Activated CD8-positive, alpha-beta memory T cell treated with anti-CD3 and anti-CD28 coated beads for 4 hours (primary cell): ENCODE measurements at places on chromosomes 4 and X.

DNA sequence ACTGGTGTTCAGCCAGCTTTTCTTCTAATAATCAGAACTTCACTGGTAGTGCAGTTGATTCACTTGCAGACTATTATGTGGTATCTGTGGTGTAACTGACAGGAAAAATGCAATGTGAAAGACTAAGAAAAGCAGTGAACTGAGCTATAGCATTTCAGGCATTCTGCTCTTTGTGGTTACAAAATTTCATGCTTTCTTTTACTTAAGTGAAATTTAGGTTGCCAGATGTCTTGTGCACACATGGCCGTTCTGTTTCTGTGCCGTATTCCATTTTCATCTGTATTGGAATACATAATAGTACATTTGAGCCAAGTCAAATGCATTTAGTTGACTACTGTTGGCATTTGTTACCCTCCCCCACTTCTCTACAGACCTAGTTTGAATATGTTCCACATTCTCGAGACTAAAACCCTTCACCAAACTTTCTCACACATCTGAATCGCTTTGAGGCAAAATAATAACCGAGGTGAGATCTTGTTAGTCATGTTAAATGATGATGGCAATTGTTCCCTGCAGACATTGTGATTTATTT lies 8.2 kb downstream of the RTL3 start:
- DNase-seq: no peak

DNA sequence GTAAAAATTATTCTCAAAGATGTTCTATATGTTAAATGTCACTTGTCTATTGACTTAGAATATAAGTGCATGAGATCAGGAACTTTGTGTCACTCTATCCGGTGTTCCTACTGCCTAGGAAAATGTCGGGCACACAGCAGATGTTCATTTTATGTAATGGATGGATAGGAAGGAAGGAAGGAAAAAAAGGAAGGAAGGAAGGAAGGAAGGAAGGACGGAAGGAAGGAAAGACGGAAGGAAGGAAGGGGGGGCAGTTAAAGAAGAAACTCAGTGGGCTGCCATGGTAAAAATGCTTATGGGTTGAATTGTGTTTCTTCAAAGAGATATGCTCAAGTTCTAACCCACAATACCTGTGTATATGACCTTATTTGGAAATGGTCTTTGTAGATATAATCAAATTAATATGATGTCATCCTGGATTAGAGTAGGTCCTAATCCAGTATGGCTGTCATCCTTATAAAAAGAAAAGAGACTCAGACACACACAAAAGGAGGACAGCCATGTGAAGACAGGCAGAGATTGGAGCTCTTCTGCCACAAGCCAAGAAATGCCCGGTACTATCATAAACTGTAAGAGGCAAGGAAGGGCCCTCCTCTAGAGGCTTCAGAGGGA lies 86.3 kb downstream of the COL25A1 start:
- DNase-seq: no peak

DNA sequence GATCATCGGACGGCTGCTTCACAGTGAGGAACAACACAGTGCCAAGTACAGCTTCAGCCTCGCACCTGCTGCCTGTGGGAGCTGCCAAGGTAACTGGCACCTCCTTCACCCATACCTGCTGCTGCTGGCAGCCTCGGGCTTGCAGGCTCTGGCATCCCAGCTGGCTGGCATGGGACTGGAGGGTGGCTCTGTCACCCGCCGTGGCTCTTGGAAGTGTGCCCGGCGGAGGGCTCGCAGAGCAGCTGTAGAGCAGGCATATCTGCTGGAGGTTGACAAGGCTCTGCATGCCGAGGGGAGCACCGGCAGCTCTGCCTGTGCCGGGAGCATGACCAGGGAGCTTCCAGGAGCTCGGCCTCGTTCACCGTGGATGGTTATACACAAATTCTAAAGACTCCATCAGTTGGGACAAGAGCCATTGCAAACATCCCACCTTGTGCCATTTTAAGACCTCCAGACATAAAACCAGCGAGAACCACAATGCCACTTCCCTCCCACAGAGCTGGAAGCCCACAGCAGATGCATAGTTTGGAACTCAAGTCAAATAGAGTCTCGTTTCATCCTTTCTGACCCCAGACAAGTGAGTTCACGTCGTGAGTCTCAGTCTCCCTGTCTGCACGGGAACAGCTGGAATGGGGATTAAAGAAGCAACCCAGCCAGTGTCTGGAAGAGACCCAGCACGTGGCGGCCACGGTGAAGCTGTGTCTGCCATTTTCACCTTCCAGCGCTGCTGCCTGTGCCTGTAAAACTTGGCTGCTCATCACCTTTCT lies 84.3 kb upstream of the PSAPL1 start:
- no peak for DNase-seq

DNA sequence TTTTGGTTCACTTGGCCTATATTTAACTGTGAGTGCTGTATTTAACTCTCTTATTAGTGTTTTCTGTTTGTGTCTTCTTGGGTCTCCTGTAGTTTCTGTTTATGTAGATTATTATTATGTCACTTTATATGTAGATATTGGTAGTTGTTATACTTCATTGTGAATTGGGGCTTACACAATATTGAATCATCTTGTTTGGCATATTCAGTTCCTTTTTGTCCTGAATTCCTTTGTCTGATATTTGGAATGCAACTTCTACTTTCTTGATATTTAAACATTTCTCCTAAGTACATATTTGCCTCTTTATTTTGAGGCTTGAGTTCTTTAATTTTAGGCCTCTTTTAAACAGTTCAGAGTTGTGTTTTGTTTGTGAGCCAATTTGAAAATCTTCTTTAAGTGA lies 544.8 kb upstream of the ADGRL3 start:
- DNase-seq: no peak

- no peak for DNase-seq
Measured at GRCh38 chr4:52945982-52946381, 83.9 kb downstream of the RASL11B start.

DNA sequence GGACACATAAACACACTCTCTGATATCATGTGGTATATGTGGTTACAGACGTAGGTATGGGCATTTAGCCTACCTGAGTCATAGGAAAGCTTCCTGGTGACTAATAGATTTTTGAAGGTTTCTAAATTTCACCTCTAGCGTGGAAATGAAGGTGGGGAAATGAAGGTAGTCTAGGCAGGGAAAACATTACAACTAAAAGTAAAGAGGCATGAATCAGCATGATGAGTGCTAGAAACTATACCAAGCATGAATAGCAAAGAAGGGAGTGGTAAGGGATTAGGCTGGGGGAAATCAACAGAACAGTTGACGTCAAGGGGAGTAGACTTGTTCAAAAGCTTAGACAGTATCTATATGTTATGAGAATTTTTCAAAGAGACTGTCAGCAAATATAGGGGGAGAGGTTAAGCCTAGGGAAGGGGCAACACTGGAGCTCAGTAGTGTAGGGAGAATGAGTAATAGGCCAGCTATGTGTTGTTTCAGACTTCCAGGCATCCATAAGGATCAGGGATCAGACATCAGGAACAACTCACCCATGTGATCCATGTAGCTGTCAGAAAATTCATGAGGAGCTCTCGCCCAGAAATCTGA lies 279.3 kb upstream of the DIPK2B start:
- DNase-seq: no peak

DNA sequence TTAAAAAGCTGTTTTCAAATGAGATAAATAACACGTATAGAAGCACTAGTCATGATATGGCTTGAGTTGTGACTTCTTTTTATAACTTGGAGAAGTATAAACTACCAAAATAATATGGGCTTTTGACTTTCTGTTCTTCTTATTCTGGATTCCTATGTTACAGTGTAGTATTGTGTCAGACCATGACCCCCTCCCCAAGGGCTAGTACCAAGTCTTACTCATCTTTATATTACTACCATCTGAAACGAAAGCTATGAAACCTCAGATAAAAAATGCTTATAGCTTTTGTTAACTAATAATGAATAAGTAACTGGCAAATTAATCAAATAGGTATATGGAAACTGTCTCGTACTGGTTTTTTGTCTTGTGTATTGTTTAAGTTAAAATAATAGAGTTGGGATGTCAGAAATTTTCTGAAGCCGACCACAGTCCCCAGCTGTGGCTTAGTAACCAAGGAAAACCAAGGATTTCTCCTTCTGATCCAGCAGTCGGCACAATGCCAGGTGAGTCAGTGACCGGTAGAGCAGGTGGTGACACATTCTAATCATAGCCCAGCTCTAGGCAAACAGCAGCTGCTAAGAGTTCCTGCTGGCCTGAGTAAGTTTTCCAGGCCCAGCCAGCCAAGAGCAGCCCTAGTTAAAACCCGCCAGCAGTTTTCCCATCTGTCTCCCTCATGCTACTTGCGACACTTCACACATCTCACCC lies 163.3 kb upstream of the PRDX4 start:
- no peak for DNase-seq

GRCh38 chr4:77349796-77350195 lies 192.8 kb downstream of the CCNG2 start:
- DNase-seq: no peak

DNA sequence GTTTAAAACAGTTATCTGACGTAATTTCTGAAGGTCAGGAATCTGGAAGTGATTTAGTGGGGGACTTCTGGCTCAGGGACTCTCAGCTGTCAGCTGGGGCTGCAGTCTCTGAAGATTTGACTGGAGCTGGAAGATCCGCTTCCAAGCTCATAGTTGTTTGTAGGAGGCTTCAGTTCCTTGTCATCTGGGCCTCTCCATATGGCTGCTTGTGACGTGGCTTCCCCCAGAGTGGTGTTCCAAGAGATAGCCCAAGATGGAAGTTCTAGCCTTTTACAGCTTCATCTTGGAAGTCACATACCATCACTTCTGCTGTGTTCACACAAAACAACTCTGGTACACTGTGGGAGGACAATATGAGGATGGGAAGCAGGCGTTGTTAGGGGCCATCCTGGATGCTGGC lies 2.1 kb downstream of the MPC1L start:
- no peak for DNase-seq

GRCh38 chrX:45788941-45789348 lies 588.3 kb upstream of the DIPK2B start:
- no peak for DNase-seq

GRCh38 chrX:44952329-44953027 lies 79.5 kb downstream of the KDM6A start:
- no peak for DNase-seq

- DNase-seq: no peak
Measured at GRCh38 chr4:19615086-19615689, 636.5 kb upstream of the SLIT2 start.

DNA sequence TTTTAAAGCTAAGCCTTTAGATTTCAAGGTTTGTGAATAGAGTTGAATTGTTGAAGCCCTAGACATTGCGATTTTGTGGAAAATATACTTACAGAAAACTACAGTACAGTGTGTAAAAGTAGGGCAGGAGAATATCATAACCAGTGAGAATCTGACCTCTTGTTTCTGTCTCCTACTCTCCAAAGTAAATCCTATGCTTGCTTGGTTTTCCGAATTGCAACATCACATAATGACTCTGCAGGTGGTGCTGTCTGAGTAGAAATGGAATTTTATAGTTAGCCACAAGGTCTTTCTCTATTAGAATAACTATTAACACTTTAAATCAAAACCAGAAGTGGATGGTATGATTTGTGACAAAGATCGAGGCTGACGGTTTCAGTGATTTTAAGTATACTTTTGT lies 505.6 kb downstream of the RAPGEF2 start:
- no peak for DNase-seq

- DNase-seq: no peak
Measured at GRCh38 chr4:138399081-138399480, 156.9 kb upstream of the SLC7A11 start.

- DNase-seq: no peak
Measured at GRCh38 chr4:5708449-5709206, at the start of gene EVC2. TSS of gene EVC2 (minus strand) at chr4:5708559. CDS start at chr4:5708513, 46 bp downstream.

DNA sequence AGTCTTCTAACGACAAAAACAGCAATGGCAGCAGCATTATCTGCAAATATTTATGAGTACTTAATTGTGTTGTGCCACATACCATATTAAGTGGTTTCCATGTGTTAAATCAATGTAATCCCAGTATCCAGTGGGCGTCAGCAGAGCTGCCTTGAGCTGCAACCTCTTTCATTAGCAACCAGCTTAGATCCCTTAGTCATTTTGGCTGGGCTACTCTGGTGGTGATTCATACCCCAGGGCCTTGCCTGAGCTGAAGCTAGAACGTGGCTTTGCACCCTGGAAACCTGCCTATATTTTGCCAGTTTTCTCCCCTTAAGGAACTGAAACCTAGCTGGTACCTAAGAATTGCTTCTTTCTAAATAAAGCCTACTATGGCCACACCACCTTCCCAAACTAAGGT lies 474.3 kb upstream of the FTHL17 start:
- DNase-seq: no peak

- DNase-seq: no peak
Measured at GRCh38 chr4:57351731-57352130, 241.5 kb upstream of the IGFBP7 start.

- no peak for DNase-seq
Measured at GRCh38 chr4:74531963-74532794, 87.2 kb downstream of the AREG start.
